ENCODE measurements at places on chromosomes 5 and 9.

GRCh38 chr9:99387431-99387830 lies 165.3 kb downstream of the SEC61B start:
- no peak for DNase-seq

DNA sequence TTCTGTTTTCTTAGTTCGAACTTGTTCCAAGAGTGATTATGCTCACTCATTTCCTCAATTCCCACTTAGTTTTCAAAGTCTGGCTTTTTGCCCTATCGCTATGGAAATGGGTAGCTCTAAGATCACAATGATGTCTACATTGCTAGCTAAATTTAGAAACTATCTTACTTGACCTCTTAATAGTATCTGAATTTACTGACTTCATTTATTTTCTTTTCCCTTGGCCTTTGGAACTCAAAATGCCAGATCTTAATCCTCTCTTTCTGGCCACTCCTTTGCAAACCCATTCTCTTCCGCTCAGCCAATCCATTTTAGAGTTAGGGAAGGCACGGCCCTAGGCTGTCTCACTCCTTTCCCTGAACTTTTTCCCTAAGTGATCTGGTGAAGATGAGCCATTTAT lies 137.0 kb downstream of the FER start:
- DNase-seq: no peak

DNA sequence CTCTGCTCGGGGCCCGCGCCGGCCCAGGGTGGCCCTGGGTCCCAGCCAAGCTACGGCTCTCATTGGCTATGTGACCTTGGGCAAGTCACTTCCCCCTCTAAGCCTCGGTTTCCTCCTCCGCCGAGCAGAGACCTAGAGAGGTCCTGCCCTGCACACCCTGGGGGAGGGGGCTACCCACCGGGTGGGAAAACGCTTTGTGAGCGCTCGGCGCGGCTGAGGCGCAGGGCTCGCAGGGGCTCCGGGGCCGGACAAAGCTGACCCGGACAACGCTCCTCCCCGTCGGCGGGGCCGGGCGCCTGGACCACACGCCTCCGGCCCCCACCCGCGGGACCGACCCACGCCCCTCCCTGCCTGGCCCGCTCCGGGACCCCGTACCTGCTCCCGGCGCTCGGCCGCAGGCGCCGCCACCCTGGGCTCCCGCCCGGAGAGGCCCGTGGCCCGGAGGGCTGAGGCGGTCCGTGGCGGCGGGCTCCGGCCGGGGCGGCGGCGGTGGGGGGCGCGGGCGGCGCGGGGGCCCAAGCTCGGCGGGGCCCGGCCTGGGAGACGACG lies 85.7 kb upstream of the MELK start:
- DNase-seq: no peak

DNA sequence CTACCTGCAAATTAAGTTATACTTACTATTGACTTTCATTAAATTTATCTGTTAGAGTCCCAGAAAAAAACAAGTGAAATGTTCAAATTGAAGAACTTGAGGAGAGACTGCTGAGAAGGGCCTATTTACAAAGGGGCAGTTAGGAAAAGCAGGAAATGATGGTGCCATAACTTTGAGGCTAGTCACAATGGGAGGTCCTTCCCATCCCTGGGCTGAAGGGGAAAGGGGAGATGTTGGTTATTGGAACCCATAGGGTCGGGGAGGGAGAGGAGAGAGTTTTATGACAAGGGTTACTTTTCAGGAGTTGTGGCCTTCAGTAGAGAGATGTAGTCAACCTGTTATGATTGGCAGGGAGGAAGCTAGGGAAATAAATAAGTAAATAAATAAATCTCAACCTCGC lies 169.1 kb downstream of the DMRT2 start:
- no peak for DNase-seq

- no peak for DNase-seq
Observed at GRCh38 chr9:122020398-122020797, 72.7 kb downstream of the TTLL11 start.

GRCh38 chr9:2281031-2281802 lies 266.1 kb downstream of the SMARCA2 start:
- no peak for DNase-seq

Data from NCI-H187 (cell line).